ENCODE measurements at places on chromosomes 5 and 9. TPM values are rescaled to one million over a fixed set of nuclear protein-coding genes. Genes with fewer than 3 reads are reported as not detected.

Gene SH2D3C
- 38.3 TPM for polyA plus RNA-seq

Gene LMX1B
- 0.17 TPM for polyA plus RNA-seq

Gene UNC13B
- polyA plus RNA-seq, result 85.4 TPM

Gene EXD3
- 13.2 TPM for polyA plus RNA-seq

Gene F2RL1
- 10.5 TPM for polyA plus RNA-seq

Gene TMEFF1
- 2.6 TPM for polyA plus RNA-seq

Gene NIPBL
- polyA plus RNA-seq, result 64.3 TPM

Gene TRAF1
- polyA plus RNA-seq, result 10.8 TPM

GRCh38 chr5:142357469-142358090 is 32.8 kb upstream of the SPRY4 start:
- DNase-seq, result no peak

DNA sequence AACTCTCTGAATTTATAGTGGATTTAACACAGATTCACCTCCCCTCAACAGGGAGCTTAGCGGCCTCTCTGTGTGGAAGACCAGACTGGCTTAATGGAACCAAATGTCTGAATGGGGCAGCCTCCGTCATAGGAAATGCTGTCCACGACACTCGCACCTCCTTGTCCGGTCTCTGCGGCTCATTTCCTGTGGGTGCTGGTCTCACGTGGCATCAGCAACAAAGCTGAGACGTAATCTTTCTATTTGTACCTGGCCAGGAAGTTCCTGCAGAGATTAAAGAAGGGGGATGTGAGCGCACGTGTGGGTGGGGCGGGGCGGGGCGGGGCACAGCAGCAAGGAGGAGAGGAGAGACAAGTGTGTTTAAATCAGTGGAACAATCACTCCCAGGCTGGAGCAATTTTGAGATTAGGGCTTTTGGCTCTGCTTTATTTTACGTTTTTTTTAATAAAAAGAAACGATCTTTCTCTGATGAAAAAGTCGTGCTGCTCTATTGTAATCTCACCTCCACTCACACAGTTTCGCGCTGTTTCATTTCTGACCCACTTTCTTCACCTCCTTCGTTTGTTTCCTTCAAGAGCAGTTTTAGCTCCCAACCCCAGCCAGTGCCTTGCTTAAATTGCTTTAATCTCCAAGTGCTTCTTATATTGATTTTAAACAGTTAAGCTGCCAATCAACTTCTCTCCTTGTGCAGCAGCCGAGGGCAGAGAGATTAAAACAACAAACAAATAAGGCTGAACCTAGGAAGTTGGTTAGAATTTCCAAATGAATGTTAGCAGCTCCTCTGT is 132.2 kb upstream of the ASTN2 start:
- peak; percentile 1 for DNase-seq

GRCh38 chr5:179874536-179875292 is 16.1 kb upstream of the MRNIP start:
- no peak for DNase-seq

- no peak for DNase-seq
Measured at GRCh38 chr5:136631186-136631585, 265.8 kb upstream of the TRPC7 start.

- DNase-seq, result no peak
Measured at GRCh38 chr9:70835323-70835722, 286.1 kb downstream of the TRPM3 start.

GRCh38 chr9:110319781-110320492 is 17.7 kb downstream of the TXNDC8 start:
- DNase-seq, result no peak

DNA sequence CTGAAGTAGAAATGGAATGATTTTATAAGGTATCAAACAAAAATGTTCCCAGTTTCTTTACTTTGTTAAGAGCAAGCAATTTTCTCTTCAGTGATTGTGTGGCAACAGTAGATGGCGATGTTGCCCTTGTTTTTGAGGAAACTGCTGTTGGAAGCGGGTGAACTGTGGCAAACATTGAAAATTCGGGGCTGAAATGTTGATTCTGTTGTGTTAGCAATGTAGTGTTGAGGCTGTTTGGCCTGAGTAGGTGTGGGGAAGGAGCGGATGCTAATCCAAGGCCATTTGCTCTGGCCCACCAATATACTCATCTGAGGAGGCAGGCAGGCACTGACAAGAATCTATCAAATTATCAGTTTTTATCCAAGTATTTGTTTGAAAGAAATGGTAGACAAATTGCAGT is 129.8 kb downstream of the SLC12A2 start:
- no peak for DNase-seq

- no peak for DNase-seq
Measured at GRCh38 chr5:160605266-160605665, 183.6 kb downstream of the PTTG1 start.

GRCh38 chr5:115601701-115602590 is at the start of gene TICAM2:
TSS of gene TICAM2 (minus strand) at chr5:115602479. CDS start at chr5:115581256, 21,223 bp downstream.
- peak; percentile 78 for DNase-seq

DNA sequence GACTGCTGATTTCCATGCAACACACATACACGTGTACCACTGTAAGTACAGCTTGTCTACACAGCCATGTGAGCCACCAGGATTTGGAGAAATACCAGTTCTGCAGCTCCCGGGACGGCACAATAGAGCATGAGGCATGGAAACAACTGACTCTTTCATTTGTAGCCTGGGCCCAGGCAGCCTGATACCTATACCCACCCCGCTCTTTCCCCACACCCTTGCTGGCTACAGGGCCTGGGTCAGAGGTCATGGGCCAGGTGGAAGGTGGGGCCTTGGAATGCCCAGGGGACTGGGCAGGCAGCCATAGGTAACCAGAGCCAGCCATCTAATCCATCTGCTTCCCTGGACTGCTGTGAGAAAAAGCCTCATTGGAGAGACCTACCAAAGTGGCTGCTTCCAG is 39.0 kb upstream of the ZSWIM6 start:
- no peak for DNase-seq

GRCh38 chr5:149847611-149848010 is 97.0 kb downstream of the PDE6A start:
- DNase-seq, result peak; percentile 55

DNA sequence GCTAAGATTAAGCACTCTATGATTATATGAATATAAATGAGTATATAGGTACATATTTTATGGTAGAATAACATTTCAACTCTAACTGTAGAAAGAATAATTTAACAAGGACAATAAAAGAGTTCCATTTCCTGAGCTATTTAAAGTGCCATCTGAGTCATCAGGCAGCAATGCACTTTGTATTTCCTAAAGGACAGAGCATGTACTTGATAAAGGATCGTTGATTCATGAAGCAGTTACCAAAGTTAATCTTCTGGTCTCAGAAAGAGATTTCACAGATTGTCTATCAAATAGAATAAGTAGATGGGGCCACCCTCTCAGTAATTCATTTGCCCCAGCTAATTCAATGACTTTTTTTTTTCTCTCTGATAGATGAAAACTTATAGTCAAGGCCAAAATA is 747.8 kb downstream of the CDH18 start:
- no peak for DNase-seq

DNA sequence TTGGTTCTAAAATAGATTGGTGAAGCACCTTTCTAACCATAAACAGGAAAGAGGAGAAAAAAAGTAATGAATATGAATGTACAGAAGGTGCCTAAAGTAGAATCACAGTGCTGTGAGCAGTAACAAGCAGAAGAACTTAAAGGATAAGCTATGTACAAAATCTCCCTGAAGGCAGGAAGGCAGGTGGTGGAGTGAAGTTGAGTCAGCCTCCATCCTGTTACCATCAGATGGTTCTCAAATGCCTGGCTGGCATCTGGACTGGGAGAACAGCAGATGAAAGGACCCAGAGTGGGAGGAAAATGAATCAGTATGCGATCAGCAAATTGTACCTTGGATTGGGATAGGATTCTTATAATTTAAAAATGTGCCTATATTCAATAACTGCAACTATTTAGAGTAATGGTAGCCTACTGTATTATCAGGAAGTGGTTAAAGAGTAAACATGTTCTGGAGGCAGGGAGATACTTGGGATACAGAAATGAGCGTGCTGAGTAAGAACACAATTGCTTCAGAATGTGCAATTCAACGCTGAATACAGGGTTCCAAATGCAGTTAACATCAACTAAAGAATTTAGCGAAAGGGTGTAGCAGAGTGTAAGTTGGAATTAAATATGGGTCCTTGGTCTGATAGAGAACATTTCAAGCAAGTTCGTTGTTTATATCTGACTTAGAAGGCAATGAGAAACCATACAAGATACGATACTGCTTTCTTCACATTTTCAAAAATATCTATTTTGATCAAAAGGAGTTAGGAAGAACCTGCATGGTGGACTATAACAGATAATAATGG is 21.1 kb upstream of the FER start:
- DNase-seq, result no peak

DNA sequence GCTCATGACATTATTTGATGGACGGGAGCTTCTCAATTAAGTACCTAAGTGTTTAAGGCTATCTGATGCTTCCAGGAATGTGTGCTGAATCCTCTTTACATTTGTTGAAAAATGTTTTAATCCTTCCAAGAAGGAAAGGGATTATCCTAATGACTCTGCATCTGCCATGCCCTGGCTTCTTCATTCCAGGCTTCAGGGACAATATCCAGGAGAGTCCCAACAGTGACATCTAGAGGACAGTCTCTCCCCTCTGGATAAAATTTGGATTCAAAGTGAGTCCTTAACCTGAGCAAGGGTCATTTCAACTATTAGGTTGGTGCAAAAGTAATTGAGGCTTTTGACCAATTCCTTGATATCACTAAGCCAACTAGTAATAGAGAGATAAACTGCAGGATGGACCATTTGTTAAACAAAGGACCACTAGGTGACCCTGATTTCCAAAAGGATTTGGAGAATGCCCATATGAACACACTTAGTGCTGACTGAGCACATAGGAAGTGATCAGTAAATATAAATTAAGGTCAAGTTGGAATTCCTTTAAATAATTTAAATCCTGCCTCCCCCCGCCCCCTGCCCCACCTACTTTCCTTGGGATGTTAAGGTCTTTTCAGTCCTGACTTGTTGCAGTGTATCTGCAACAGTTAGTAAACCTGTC is 19.1 kb downstream of the TNFSF8 start:
- DNase-seq, result no peak

DNA sequence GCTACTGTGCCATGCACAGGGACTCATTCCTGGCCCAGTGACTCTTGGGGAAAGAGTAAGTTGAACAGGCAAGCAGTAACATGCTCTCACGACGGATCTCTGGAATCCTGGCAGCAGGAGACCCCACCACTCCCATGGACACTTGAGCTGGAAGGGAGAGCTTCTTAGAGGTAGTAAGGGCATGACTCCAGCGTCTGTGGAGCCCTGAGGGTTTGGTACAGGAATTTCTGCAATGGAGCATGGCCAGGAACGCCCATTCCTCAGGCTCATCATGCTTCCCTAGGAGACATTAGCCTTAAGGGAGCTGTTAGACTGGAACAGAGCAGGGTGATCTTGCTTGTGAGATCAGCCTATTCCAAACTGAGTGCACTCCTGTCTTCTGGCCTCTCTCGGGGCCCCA is 212.9 kb downstream of the MAT2B start:
- no peak for DNase-seq

- no peak for DNase-seq
Measured at GRCh38 chr5:5688194-5688924, 265.9 kb downstream of the ICE1 start.

GRCh38 chr9:121858788-121859187 is 207.4 kb downstream of the DAB2IP start:
- DNase-seq, result no peak

- DNase-seq, result no peak
Measured at GRCh38 chr5:15529821-15530220, 29.8 kb downstream of the FBXL7 start.

GRCh38 chr9:82597241-82598203 is 465.4 kb downstream of the RASEF start:
- peak; percentile 49 for DNase-seq

GRCh38 chr5:169272731-169273427 is 28.1 kb downstream of the SLIT3 start:
- no peak for DNase-seq

- DNase-seq, result no peak
Measured at GRCh38 chr5:34040472-34040871, 2.5 kb downstream of the C1QTNF3 start.

DNA sequence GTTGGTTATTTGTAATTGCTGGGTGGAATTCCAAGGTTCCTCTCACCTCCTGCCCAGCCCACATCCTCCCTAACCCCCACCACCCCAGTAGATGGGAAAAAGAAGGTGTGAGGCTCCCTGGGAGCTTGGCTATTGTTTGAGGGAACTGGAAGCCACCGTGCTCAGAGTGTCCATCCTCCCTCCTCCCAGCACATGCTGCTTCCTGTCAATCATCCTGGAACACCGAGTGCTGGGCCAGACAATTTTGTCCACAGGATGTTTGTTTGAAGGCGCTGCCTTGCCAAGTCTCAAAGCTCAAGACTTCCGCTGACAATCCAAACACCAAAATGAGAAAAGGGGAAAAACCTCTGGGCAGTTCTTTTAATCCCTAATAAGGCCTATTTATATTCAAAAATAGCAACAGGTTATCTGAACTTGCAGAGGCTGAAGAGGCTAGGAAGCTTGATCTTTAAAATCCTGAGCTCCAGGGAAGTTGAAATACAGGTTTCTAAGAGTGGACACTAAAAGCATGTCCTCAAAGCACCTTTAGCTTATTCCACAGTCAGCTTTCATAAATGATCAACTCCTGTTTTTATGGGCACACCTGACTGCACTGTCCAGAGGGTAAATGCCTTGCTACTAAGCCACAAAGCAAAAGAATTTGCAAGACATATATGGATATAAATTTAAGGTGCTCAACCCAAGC is 286.7 kb downstream of the NFIB start:
- DNase-seq, result peak; percentile 49

- no peak for DNase-seq
Measured at GRCh38 chr9:79577969-79578723, 6.4 kb downstream of the TLE4 start.

DNA sequence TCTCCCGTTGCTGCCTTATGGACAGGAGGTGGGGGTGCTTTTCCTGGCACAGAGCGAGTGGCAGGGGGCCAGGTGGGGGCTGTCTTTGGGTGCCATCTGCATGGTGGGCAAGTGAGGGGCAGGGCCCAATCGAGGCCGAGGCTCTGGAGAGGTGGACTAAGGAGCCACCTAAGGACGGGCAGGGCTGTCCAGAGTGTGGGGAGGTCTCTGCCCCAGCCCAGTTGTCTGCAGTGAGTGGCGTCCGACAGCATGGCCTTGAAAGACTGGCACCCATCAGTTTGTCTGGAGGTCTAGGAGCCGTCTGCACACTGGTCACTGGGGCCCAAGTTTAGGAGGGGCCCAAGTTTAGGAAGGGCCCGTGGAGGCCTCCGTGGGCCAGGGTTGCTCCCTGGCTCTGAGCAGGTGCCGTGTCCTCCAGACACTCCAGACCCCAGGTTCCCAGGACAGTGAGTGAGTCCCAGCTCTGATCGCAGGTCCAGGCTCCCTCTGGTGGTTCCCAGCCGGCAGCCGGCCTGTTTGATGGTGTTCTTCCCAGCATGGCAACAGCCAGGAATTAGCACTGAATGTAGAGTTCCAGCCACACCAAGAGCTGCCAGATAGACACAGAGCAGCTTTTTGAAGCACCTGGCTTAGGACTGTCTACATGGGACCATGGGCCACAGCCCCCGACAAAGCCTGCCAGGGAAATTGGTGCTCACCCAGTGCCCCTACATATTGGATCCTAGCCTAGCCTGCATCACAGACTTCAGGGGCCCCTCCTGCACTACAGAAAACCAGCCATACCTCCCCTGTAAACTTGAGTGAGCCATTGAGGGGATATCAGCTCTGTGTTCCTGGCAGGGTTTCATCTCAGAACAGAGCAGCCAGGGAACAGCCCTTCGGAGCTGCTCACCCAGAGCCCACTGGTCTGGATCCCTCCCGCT is 120.9 kb downstream of the WNK2 start:
- peak; percentile 73 for DNase-seq
